ENCODE measurements at places on chromosomes 5 and 9. TPM values are rescaled to one million over a fixed set of nuclear protein-coding genes. Genes with fewer than 3 reads are reported as not detected.

- no peaks in the 10 kb centered on the region for H3K4me1 ChIP-seq
- no peaks in the 10 kb centered on the region for H3K27me3 ChIP-seq
- no peak for DNase-seq
- H3K27ac ChIP-seq, result no peak overlapping the region
Measured at GRCh38 chr5:35971186-35971877, 19.9 kb downstream of the UGT3A1 start.

- H3K27me3 ChIP-seq, result peaks cover 45% of the 10 kb centered on the region
- no peaks in the 10 kb centered on the region for H3K36me3 ChIP-seq
- H3K4me1 ChIP-seq, result peaks cover 24% of the 10 kb centered on the region
- H3K27ac ChIP-seq, result no peak overlapping the region
- no peak overlapping the region for H3K4me3 ChIP-seq
Measured at GRCh38 chr9:130286781-130287428, 21.3 kb downstream of the HMCN2 start.

The DRD1 gene
- 0.17 TPM for total RNA-seq

- no peaks in the 10 kb centered on the region for H3K27me3 ChIP-seq
- H3K27ac ChIP-seq, result peak overlapping the region; percentile 39
- no peak overlapping the region for H3K4me3 ChIP-seq
- peaks cover 50% of the 10 kb centered on the region for H3K4me1 ChIP-seq
- DNase-seq, result no peak
- H3K36me3 ChIP-seq, result peaks cover 47% of the 10 kb centered on the region
Measured at GRCh38 chr9:79581388-79581787, 9.6 kb downstream of the TLE4 start.

The CARTPT gene
- 0.43 TPM for total RNA-seq

DNA sequence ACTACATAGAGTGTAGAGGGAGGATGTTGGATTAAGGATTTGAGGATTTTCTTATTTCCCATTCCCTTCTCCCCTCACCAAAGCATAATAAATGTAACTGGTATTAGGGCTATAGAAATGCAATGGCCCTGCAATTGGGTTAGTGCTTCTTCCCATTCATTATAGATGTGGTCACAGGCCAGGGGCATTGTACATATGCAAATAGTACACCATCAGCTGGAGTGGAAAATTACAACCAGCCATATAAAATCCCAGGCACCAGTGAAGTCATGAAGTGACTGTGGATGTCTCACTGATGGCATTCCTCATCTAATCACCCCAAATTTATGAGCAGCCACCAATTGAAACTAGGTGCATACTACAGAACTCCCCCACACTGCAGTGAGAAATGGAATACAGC, 105.9 kb downstream of the PLK2 start:
- no peak for DNase-seq
- no peak overlapping the region for H3K27ac ChIP-seq
- H3K4me1 ChIP-seq, result peaks cover 13% of the 10 kb centered on the region
- H3K36me3 ChIP-seq, result no peaks in the 10 kb centered on the region

The SPARC gene
- total RNA-seq, result 454 TPM

The PRR7 gene
- 8.8 TPM for total RNA-seq

GRCh38 chr9:92424340-92424739, at the start of gene OMD:
Gene OMD, minus strand, starts transcription at chr9:92424471. Its CDS starts 6,913 bp downstream, at chr9:92417558.
- no peak for DNase-seq
- no peaks in the 10 kb centered on the region for H3K27me3 ChIP-seq
- H3K4me1 ChIP-seq, result peaks cover 18% of the 10 kb centered on the region
- no peak within 1 kb of the TSS for H3K4me3 ChIP-seq

GRCh38 chr9:82284758-82285157, 296.2 kb downstream of the SPATA31D1 start:
- no peak overlapping the region for H3K27ac ChIP-seq
- peaks cover 3% of the 10 kb centered on the region for H3K27me3 ChIP-seq
- no peak overlapping the region for H3K4me3 ChIP-seq
- H3K36me3 ChIP-seq, result no peaks in the 10 kb centered on the region
- no peak for DNase-seq
- no peaks in the 10 kb centered on the region for H3K4me1 ChIP-seq

DNA sequence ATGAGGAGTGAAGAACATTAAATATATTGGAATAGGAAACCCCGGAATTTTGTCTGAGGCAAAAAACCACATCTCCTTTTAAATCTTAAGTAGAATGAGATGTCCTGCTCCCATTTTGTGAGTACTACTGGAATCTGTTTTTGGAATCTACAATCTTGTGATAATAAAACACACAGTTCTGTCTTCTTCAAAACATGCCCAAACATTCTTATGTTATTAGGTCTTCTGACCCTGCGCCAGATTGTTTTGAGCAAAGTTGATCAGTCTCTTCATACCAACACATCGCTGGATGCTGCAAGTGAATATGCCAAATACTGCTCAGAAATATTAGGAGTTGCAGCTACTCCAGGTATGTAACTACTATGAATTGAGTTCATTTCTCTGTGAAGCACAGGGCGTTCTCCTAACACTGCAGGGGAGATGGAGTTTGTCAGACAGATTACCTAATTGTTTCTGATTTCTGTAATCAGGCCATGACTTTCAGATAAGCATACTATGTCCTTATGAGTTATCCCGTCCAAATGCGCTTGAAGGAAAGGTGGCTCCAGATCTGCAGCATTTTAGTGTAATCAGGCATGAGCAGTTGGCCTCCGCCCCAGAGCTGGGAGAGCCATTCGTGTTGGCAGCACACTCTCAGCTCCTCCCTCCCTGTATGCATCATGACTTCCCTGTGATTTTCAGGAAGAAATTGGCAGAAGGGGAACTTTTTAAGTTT, 88.0 kb downstream of the NLN start:
- H3K27me3 ChIP-seq, result no peaks in the 10 kb centered on the region
- no peak for DNase-seq
- H3K4me3 ChIP-seq, result no peak overlapping the region
- peaks cover 54% of the 10 kb centered on the region for H3K36me3 ChIP-seq
- no peaks in the 10 kb centered on the region for H3K4me1 ChIP-seq
- H3K27ac ChIP-seq, result no peak overlapping the region

DNA sequence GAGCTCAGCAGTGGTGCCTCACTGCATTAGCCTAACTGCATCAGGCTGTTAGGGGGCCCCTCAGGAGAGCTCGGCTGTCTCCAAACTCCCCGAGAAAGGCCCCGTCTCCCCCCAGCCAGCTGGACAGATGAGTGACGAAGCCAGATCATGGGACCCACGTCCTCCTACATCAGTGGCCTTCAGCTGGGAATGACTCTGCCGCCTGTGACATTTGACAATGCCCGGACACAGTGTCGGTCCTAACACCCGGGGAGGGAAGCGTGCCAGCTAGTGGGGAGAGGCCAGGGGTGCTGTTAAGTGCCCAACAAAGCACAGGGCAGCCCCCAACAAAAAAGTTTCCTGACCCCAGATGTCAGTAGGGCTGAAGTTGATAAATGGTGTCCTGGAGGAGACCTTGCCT, 375.2 kb upstream of the IRX2 start:
- no peaks in the 10 kb centered on the region for H3K36me3 ChIP-seq
- DNase-seq, result no peak
- H3K4me3 ChIP-seq, result no peak overlapping the region
- H3K27ac ChIP-seq, result no peak overlapping the region
- H3K4me1 ChIP-seq, result peaks cover 14% of the 10 kb centered on the region

The LCN6 gene
- not detected for total RNA-seq

- peak overlapping the region; percentile 46 for H3K27ac ChIP-seq
- peak overlapping the region; percentile 44 for H3K4me3 ChIP-seq
- H3K4me1 ChIP-seq, result no peaks in the 10 kb centered on the region
- peaks cover 4% of the 10 kb centered on the region for H3K36me3 ChIP-seq
- no peaks in the 10 kb centered on the region for H3K27me3 ChIP-seq
- no peak for DNase-seq
Measured at GRCh38 chr9:764105-764524, 77.4 kb upstream of the DMRT1 start.

- no peak overlapping the region for H3K27ac ChIP-seq
- H3K4me3 ChIP-seq, result no peak overlapping the region
- peaks cover 16% of the 10 kb centered on the region for H3K36me3 ChIP-seq
- H3K27me3 ChIP-seq, result no peaks in the 10 kb centered on the region
- no peak for DNase-seq
Measured at GRCh38 chr9:76027861-76028260, 137.4 kb downstream of the PCSK5 start.

The UGT3A2 gene
- total RNA-seq, result 0.86 TPM

DNA sequence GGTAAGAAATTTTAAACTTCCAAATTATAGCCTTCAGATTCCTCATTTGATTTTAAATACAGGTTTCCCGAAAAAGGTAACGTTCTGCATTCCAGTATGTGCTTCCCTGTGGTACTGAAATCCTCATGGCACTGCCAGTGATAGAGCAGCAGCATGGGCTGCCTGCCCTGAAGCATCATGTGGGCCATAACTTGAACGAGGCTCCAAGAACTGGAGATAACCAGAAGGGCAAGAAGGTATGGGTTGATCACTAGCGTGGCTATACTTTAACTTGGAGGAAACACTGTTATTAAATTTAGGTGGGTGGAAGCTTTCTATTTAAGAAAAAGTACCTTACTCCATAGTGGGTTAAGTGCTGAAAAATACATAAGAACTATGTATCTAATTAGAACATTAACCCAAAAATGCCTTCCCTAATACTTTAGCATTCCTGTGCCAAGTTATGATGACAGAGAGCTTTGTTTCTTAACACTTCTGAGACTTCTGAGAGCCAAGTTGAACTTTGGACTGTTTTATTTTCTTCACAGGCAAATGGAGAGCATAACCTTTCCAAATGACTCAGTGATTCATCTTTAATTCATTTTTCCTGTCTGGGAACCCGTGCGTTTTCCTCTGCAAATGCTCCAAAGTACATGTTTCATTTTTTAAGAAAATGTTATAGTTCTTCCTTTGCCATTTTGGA, 191.5 kb upstream of the GNA14 start:
- no peak for DNase-seq
- H3K27me3 ChIP-seq, result no peaks in the 10 kb centered on the region
- no peak overlapping the region for H3K4me3 ChIP-seq
- peaks cover 3% of the 10 kb centered on the region for H3K36me3 ChIP-seq
- H3K27ac ChIP-seq, result no peak overlapping the region

The SMC5 gene
- total RNA-seq, result 33.9 TPM

The CBY3 gene
- not detected for total RNA-seq

The PCA3 gene
- 0.33 TPM for total RNA-seq

The EPB41L4A gene
- total RNA-seq, result 41.8 TPM

DNA sequence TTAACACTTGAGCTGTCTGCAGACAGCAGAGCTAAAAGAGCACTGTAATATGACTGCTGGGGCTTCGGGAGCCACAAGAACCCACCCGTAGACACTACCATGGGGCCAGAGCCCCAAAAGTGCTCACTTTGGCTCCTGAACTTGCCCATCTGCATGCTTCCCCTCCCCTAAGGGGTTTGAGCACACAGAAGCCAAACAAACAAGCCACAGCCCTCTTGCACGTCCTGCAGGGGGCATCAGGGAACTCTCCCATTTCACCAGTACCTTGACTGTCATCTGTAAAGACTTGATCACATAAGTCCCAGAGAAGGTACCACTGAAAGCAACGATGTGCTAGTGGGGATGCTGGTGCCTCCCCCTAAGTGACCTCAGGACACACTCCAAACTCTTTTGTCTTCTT, 681.8 kb downstream of the SEMA5A start:
- DNase-seq, result no peak
- H3K36me3 ChIP-seq, result no peaks in the 10 kb centered on the region
- H3K27ac ChIP-seq, result no peak overlapping the region
- peaks cover 14% of the 10 kb centered on the region for H3K27me3 ChIP-seq
- H3K4me3 ChIP-seq, result no peak overlapping the region

DNA sequence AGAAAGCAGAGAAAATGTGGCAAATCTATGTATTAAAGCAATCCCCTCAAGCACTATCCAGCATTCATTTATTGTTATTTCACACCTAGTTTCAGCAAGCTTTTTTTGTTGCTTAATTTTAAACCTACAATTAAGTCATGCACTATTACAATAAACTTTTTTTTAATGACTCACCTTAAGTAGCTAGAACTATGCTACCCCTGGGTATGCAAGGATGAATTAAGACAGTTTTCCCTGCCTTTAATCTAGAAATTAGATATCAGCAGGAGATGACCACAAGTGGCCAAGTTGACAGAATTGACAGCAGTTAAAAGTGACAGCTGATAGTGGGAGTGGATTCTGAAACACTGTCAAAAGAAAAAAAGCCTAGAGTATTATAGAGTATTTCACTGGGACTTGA, 20.0 kb downstream of the ITGA1 start:
- no peak overlapping the region for H3K27ac ChIP-seq
- peaks cover 14% of the 10 kb centered on the region for H3K4me1 ChIP-seq
- peaks cover 12% of the 10 kb centered on the region for H3K36me3 ChIP-seq
- H3K4me3 ChIP-seq, result no peak overlapping the region

DNA sequence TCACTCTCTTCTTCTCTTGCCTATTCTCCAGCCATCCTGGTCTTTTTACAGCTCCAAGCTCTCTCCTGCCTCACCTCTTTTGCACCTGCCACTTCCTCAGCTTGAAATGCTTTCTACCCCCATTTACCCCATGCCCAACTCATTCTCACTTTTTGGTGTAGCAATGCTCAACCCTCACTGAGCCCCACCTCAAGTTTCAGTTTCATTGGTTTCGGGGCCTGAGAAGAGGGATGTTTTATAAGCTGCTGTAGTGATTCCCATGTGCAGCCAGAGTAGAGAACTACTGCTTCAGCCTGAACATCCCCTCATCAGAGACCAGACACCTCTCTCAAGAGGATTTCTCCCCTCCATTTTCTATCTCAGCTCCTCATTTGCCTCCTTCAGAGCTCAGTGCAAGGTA, 45.2 kb upstream of the FYB1 start:
- no peak overlapping the region for H3K27ac ChIP-seq
- no peaks in the 10 kb centered on the region for H3K36me3 ChIP-seq
- H3K4me1 ChIP-seq, result no peaks in the 10 kb centered on the region
- H3K4me3 ChIP-seq, result no peak overlapping the region
- H3K27me3 ChIP-seq, result no peaks in the 10 kb centered on the region

GRCh38 chr5:65020492-65020891, 251.8 kb downstream of the CWC27 start:
- no peak overlapping the region for H3K27ac ChIP-seq
- no peaks in the 10 kb centered on the region for H3K27me3 ChIP-seq
- no peaks in the 10 kb centered on the region for H3K4me1 ChIP-seq
- peaks cover 3% of the 10 kb centered on the region for H3K36me3 ChIP-seq
- no peak overlapping the region for H3K4me3 ChIP-seq
- no peak for DNase-seq

DNA sequence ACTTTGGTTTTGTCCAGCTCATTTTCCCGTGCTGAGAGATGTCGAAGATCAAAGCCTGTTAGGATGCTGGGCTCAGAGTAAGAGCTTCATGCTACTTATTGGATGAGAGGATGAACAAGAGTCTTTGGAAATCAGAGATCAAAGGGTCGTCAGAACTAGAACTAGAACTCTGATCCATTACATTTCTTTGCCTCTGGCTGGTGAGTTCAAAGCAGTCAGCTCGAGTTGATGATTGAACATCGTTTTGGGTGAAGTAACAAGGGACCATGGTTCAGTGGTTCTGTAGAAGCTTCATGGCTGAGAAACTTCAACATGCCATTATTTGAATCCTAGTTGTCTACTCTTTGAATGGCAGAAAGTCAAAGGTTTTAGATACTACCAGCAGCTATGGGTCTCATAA, 320.3 kb downstream of the ARHGEF28 start:
- H3K27ac ChIP-seq, result no peak overlapping the region
- peaks cover 8% of the 10 kb centered on the region for H3K36me3 ChIP-seq
- peaks cover 27% of the 10 kb centered on the region for H3K4me1 ChIP-seq
- no peak overlapping the region for H3K4me3 ChIP-seq
- DNase-seq, result no peak
- no peaks in the 10 kb centered on the region for H3K27me3 ChIP-seq

The KLF9 gene
- 16.7 TPM for total RNA-seq

Measured in type B pancreatic cell (in vitro differentiated cells).